ENCODE measurements at places on chromosomes 16 and 17. TPM values are rescaled to one million over a fixed set of nuclear protein-coding genes. Genes with fewer than 3 reads are reported as not detected.

The CHP2 gene
- total RNA-seq = not detected

The PAQR4 gene
- 13.2 TPM for total RNA-seq

The FLYWCH2 gene
- total RNA-seq = 23.6 TPM

The C17orf107 gene
- 11.9 TPM for total RNA-seq

The CCL11 gene
- total RNA-seq = not detected

The SBK1 gene
- total RNA-seq = 1.3 TPM

The NEURL4 gene
- 41.2 TPM for total RNA-seq

The HOXB9 gene
- total RNA-seq = not detected

The KCNG4 gene
- total RNA-seq = not detected

The ALOX15B gene
- 1.3 TPM for total RNA-seq

The CMTM1 gene
- total RNA-seq = not detected

The CIBAR2 gene
- not detected for total RNA-seq

DNA sequence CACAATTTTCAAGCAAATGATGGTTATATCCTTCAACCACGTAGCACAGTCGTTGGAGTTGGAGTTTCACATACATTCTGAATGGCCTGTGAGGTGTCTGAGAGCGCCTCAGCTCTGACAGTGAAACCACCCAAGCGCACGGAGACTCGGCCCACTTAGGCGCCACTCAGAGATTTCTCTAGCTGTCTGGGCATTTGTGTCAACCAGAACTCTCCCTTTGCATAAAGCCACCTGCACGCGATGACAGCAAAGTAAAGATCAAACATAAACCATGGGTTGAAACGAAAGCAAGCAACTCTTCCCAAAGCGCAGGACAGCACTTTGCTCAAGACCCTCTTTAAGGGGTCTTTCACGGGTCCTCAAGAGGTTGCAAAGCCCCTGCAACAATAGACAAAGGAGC is 533 bp downstream of the SLC6A4 start:
- no peak for DNase-seq

GRCh38 chr16:61770301-61770700 is 265.9 kb downstream of the CDH8 start:
- DNase-seq = no peak

DNA sequence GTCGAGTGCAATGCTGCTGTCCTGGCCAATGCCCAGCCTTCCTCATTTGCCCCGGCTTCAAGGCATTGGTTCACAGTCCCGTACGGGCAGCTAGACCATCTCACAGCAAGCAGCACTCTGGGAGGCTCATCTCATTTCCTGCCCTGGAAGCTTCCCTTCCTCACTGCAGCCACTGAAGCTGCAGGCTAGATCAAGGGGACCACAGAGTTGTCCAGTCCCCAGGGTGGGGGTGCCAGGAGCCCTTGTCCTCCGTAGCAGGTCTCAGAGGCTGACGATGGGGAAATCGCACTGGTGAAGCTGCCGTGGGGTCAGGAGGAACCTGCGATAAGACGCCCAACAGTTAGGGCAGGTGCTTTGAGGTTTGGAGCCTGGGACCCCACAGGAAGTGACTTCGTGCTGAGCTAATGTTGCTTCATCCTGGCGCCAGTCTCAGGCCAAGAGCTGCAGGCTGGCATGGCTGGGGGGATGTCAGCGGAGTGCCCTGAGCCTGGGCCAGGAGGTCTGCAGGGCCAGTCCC is at the start of gene SPNS3:
Gene SPNS3 (plus strand): TSS at position 426 of the 517 bp plus-strand sequence. CDS start 28 bp downstream, at position 454.
- DNase-seq = no peak

- no peak for DNase-seq
Measured at GRCh38 chr16:27582883-27583282, 32.9 kb downstream of the KATNIP start.

DNA sequence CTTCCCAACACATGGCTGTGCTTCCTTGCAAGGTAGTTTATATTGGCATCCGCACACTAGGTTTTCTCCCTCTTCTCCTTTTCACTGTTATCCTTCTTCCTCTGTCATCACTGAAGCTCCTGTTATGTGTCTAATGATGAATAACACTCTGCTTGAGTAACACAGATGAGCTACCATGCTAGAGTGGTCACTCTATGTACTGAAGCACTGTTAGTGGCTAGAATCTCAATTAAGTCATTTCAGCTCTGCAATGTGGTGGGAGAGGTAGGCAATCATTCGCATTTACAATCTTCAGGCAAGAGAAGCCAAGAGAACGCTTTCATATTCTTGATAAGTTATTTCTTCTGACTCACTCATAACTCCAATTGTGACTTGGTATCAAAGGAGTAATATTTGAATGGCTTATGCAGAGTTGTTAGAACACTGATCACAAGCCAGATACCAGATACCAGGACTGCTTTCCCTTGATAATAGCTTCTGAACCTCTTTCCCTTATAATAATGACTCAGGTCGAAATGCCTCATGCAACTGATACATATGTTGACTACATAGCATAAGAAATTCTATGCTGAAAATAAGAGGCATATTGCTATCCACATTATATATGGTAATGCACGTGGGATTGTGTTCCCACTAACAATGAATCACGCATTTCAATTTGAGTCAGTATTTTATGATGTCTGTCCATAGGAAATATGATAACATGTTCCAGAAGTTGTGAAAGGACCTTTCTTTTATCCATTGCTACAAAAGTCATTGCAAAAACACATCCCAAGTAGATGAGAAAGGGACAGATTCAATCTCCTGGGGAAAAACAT is 158.0 kb upstream of the HS3ST3A1 start:
- no peak for DNase-seq

GRCh38 chr17:40061609-40062038 is 1.1 kb upstream of the THRA start:
- DNase-seq = no peak

- no peak for DNase-seq
Measured at GRCh38 chr16:57653936-57654335, 14.2 kb upstream of the ADGRG3 start.

DNA sequence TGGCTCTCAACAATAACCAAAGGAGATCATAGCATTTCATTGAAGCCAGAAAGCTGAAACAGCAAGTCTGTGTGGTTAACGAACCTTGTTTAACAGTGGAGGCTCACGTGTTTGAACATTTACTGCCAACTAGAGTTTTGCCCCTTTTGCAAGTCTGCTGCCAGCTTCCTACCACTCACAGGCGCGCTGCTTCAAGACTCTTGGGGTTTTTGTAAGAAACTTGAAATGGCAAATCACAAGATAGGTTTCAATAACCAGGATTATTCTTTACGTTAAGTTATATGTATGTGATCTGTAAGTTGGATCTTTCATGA is 1.2 kb downstream of the SNTB2 start:
- DNase-seq = peak; percentile 43

DNA sequence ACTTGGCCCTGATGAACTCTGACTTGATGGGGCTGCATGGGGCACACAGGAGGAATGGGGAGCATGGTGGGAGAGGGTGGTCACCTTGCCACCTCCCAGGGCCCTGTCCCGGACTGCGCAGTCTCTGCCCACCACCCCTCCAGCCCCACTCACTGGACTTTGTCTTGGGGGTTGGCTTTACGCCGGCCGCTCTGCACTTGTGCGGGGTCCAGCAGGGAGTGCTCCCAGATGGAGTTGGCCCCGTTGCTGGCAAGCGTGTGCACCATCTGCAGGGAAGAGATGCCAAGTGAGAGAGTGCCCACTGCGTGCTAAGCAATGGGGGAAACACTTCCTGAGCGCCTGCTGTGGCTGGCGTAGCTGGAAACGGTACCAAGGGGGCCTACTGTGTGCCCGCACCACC is 6.7 kb downstream of the GIT1 start:
- DNase-seq = no peak

DNA sequence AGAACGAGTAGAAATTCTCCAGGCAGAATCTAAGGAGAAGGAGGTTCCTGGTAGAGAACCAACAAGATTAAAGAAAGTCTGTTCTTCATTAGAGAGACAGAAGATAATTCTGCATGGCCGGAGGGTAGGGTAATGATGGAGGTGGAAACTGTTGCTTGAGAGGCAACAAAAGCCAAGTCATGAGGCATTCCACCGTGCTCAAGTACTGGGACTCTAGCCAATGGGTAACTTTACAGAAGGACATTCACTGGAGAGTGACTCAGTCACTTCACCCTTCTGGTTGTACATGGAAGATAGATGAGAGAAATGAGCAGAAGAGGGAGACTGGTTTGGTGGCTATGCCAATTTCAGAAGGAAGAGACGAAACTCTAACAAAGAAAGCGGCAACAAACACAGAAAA is 53.6 kb upstream of the ANKFN1 start:
- DNase-seq = no peak

- no peak for DNase-seq
Measured at GRCh38 chr17:41008811-41009210, at the start of gene KRTAP3-1. Gene KRTAP3-1 (minus strand): TSS chr17:41009128. CDS start chr17:41009074, 54 bp downstream.

DNA sequence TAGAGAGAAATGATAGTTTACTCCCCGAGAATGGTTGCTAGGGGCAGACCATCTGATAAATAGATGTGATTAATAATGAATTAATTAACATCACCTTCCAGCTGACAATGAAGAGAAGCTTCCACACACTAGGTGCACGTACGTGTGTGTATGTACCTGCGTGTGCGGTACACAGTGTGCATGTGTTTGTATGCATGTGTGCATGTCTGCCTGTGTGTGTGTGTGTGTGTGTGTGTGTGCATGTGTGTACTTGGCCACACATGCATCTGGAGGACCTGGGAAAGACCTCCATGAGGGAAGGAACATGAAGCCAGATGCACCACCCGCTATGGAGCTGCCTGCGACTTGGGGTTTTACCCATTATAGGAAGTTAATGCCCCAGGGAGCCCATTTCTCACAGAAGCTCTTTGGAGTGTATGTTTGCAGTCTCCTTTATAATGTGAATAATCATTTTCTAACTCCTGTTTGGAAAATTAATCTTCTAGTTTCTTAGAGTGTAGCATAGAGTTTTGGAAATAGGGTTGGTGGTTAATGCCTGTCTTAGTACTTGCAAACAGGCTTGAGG is 229.1 kb downstream of the ENGASE start:
- no peak for DNase-seq

DNA sequence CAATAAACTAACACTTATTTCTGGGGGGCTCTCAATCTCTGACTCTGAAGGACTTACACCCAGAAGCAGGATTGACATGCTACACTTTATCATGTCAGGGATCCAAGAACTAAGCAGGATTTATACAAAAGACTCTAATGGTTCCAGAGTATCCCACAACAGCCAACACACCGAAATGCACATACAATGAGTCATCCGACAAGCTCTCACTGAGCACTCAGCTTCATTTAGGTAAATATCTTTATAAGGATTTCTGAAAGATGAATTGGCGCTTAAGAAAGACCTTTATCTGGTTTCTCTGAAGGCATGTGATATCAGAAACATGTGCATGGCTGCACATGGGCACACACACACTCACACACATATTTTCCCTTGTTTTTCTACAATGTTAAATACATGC is 77.2 kb downstream of the TOX3 start:
- no peak for DNase-seq

- no peak for DNase-seq
Measured at GRCh38 chr16:73265935-73266334, 218.0 kb upstream of the ZFHX3 start.

- DNase-seq = no peak
Measured at GRCh38 chr17:44093231-44093900, 22.8 kb downstream of the G6PC3 start.

- no peak for DNase-seq
Measured at GRCh38 chr17:61799812-61800484, 63.4 kb downstream of the BRIP1 start.

DNA sequence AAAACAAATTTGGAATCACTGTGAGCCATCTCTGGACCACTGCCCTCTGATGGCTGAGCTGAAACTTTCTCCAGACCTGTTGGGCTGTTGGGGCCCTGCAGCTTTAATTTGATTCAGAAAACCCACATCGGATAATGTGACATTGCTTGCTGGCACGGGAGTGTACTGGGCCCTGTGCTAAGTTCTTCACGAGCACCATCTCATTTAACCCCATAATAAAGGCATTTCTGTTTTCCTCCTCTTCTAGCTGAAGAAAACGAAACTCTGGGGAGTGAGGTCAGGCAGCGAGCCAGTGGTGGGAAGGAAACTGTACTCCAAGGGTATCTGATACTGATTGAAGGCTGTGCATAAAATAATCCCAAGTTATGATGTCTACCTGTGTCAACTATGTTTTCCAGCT is 34.5 kb upstream of the TNRC6A start:
- no peak for DNase-seq

GRCh38 chr17:44599298-44600175 is 42.3 kb downstream of the FZD2 start:
- peak; percentile 38 for DNase-seq

GRCh38 chr17:17359271-17359670 is 56.1 kb downstream of the NT5M start:
- no peak for DNase-seq

GRCh38 chr16:24070851-24071250 is 185.3 kb upstream of the CACNG3 start:
- no peak for DNase-seq

GRCh38 chr17:77476931-77477805 is 336.4 kb downstream of the SEC14L1 start:
- DNase-seq = peak; percentile 30

DNA sequence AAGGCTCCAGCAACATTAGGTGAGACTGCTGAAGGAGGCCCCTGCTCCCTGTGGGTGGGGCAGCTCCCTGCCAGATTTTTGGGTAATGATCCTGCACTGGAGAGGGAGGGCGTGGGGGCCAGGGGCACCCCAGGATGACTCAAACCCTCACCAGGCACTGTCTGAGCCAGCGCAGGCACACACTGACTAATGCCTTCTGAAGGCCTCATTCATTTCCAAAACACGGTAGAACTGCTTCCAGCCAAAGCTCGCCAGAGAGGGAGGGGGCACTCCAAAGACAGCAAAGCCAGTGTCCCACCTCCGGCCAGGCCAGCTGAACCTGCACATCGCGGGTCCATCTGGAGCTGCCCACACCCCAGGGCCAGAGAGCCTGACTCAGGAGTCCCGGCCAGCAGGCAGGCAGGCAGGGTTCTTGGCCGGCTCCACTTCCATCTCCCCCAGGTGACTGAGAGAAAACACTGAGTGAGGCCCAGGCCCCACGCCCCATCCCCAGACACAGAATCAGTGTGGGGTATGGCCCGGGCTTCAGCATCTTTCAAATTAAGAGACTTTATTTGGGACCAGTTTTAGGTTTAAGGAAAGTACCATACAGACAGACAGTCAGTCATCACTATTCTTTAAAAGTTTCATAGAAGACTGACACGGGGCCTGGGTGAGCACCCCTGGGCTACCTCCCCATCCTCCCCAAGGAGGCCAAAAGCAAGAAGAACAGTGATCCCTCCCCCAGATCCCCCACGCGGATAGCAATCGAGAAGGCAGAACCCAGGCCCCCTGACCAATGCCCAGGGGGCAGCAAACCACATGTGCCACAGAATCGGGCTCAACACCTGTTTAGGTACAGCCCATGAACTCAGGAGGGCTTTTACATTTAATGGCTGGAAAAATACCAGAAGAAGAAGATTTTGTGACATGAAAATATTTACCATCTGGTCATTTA is 2.3 kb downstream of the PIEZO1 start:
- DNase-seq = no peak

GRCh38 chr17:535198-535597 is 179.4 kb downstream of the VPS53 start:
- no peak for DNase-seq

GRCh38 chr17:7903154-7904103 is 12.7 kb downstream of the RNF227 start:
- DNase-seq = no peak

- DNase-seq = no peak
Measured at GRCh38 chr16:66001432-66001831, 365.1 kb upstream of the CDH5 start.

- no peak for DNase-seq
Measured at GRCh38 chr17:38628441-38628840, 22.7 kb upstream of the SRCIN1 start.
